ENCODE measurements at places on chromosomes 7 and 10.

DNA sequence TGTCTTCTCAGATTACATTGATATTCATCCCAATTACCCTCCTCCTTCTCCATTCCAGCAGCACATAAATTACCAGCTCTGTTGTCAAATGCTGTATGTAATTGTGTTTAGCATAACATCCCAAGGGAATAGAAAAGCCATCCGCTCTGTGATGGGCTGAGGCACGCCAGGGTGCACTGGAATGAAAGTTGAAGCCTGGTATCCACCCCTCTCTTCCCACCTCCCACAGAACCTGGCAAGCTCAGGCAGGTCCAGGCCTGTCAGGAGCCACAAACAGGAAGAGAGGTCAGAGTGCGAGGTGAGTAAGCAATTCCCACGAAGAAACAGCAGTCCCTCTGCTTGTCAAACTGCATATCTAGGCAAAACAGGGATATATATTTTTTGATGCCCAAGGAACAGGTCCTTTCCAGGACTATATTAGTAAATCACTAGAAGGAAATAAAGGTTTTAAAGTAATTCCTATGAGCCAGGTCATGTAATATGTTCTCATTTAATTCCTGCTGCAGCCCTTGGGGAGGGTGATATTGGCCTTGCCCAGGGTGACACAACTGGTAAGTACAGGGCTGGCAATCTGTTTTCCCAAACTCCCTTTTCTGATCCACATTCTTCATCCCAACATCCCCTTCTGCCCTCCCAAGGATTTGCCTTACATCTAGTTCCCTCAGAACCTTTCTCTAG, 155.6 kb upstream of the GHITM start:
- DNase-seq: no peak

GRCh38 chr7:676972-677385, 49.5 kb upstream of the DNAAF5 start:
- no peak for DNase-seq

DNA sequence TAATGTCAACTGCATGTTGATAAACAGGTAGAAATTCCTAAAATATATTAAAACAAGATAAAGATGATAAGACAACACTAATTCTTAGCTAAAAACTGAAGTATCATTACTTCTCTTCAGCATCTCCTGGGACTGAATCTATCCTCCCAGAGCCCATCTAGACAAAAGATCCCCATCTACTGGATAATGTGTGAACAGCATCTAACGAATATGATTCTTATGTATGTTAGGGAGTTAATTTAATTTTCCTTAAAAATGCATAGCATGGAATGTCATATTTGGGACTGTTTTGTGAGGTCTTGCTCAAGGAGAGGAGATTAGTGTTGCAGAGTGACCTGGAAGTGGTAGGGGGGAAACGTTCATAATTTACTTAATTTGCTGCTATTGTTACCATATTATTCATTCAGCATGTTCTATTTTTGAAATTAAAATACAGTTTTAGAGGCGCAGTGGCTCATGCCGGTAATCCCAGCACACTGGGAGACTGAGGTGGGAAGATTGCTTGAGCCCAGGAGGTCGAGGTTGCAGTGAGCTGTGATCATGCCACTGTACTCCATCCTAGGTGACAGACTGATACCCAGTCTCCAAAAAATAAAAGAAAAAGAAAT, 305.1 kb upstream of the CSTF2T start:
- DNase-seq: no peak

GRCh38 chr7:33806298-33807154, 98.8 kb upstream of the BMPER start:
- no peak for DNase-seq

- no peak for DNase-seq
Measured at GRCh38 chr7:30186725-30187124, 51.9 kb downstream of the MTURN start.

DNA sequence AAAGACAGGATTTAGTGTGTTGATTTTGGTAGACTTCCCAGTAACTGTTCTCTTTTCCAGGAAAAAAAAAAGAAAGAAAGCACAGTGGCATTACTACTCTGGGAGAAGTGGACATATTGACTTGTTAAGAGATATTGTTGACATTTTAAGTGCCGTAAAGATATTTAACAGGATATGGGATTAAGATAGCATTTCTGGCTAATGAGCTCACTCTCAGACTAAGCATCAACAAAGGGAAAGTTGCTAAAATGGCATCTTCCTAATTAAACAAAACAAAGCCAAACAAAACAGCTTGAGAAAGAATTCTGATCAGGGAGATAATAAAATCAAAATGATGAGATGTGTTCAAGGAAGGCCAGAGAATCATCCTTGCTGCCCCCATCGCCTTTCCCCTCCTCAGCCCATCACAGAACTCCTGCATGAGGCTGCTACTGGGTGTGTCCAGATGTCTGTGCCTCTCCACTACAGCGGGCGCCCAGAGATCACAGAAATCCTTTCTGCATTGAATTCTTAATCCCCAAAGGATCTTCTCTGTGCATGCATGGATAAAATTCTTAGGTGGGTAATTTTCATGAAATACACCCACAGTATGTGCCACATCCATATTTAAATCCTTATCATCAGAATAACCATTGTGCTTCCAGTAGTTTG, 270.5 kb downstream of the POU6F2 start:
- DNase-seq: no peak

GRCh38 chr10:131841661-131842139, 59.1 kb upstream of the PPP2R2D start:
- DNase-seq: no peak

DNA sequence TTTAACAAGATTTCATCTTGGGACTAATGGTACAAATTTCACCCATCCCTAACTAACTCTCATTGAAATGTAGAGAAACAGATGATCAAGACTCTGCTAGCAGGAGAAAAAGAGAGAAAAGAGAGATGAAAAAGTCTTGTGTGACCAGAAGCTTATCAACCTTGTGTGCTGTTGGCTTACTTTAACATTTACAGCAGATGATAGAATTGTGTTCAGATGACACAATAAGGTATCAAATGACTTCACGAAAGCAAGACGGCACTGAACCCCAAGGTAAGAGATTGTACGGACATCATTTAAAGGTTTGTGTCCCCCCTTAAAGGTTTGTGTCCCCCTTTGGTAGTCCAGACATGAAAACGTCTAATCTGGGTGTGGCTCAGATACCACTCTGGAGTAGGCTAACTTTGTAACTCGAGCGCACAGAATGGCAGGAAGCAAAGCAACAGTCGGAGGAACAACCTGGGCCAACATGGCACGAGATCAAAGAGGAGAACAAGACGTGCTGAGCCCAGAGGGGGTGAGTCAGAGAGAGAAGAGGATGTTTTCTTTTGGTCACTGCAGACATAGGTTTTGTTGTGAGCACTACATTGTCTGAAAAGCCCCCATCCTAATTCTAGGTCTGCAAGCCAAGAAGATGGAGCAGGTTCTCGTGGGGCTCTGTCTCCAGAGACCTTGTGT, 10.4 kb upstream of the LMBR1 start:
- DNase-seq: no peak

- no peak for DNase-seq
Measured at GRCh38 chr10:58967551-58968388, 208.7 kb upstream of the PHYHIPL start.

GRCh38 chr10:86815640-86816039, 59.2 kb downstream of the BMPR1A start:
- DNase-seq: no peak

GRCh38 chr10:74855027-74855426, 28.6 kb downstream of the KAT6B start:
- DNase-seq: no peak

GRCh38 chr7:47807126-47807525, 141.1 kb downstream of the PKD1L1 start:
- no peak for DNase-seq

DNA sequence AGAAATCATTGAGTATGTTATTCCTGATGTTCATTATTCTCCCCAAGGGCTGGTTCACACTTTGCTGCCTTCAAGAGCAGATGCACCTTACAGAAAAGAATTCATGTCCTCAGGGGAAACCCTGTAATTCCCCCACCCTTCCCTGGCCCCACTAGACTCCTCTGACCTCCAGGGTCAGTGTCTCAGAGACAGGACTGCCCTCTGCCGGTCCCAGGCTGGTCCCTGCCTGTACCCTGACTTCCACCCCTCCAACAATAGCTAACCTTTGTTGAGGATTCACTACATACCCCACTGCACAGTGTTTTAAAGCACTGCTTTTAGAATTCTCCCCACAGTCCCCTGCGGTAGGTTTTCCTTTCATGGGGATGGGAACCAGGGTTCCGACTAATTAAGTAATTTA, 4.4 kb upstream of the SEPHS1 start:
- DNase-seq: no peak

DNA sequence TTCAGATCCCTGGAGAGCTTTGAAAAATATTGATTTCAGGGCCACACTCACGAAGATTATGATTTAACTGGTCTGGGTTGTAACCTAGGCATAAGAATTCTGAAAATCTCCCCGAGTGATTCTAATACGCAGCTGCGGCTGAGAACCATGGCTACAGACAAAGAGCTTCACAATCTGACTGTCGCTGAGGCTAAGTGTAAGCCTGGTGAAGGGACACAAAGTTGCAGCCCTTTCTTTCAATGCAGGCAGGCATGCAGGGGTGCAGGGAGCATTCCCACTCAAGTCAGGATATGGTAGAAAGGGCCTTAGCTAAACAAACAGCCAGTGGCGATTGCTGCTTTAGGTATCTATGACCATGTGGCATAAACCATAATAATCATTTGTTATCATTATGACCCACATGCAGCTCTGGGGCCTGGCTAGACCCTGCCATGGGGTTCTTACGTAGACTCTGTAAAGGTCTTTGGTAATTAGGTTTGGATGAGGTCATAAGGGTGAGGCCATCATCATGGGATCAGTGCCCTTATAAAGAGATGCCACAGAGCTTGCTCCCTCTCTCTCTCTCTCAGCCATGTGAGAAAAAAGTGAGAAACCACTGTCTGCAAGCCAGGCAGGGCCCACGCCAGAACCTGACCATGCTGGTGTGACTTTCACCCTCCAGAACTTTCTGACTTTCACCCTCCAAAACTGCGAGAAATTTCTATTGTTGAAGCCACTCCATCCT, 88.4 kb upstream of the LANCL2 start:
- DNase-seq: no peak

- DNase-seq: no peak
Measured at GRCh38 chr7:116439841-116440549, 59.5 kb upstream of the CAV2 start.

- DNase-seq: no peak
Measured at GRCh38 chr10:80900661-80901060, 363.0 kb downstream of the SH2D4B start.

- no peak for DNase-seq
Measured at GRCh38 chr7:121595758-121596696, 199.9 kb upstream of the FAM3C start.

DNA sequence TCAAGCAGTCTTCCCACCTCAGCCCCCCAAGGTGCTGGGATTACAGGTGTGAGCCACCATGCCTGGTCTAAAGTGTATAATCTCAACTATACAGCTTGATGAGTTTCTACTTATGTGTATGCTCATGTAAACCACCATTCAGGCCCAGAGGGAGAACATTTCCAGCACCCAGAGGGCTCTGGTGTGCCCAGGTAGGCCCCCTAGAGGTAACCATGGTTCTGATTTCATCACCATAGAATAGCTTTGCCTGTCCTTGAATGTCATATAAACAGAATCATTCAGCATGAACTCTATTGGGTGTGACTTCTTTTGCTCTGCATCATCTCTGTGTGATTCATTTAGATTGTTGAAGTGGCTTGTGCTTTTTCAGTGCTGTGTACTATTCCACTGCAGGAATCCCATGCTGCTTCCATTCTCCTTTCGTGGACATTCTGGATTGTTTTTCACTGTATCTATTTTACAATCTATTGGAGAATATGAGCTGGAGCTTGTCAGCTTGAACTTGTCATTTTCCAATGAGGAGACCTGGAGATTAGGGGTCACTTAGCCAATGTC, 35.2 kb downstream of the COL26A1 start:
- DNase-seq: no peak

DNA sequence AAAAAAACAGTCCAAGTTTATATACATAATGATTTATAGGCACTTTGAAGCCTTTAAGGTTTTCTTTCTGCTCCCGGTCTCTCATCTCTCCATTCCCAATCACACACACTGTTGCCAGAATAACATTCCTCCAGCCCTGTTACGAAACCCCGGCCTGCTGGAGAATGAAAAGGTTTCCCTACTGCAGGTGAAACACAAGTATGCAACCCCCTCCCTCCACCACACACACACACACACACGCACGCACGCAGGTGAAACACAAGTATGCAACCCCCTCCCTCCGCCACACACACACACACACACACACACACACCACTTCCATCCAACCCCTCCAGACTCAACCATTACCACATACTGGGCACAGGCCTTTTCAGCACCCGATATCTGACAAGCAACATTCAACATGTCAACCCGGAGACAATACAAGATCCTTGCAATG, 87.5 kb downstream of the PARD3 start:
- DNase-seq: no peak

GRCh38 chr7:97351488-97351887, 234.0 kb downstream of the SDHAF3 start:
- no peak for DNase-seq

- DNase-seq: no peak
Measured at GRCh38 chr7:66507764-66508296, 120.9 kb upstream of the KCTD7 start.

GRCh38 chr10:35112571-35112970, 14.1 kb upstream of the CREM start:
- DNase-seq: no peak

DNA sequence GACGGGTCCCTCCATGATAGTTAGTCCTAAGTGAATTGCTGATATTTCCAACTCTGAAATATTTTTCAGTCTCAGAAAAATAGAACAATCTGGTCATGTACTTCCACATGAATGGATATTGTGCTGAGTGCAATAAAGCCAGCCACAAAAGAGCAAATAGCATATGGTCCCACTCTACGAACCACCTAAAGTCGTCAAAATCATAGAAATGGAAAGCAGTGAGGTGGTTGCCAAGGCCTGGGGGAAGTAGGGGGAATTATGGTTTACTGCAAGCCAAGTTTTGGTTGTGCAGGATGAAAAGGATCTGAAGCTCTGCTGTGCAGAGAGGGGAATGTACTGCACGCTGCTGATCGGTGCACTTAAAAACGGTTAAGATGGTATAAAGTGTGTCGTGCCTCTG, 313.8 kb upstream of the ADARB2 start:
- no peak for DNase-seq
